ENCODE measurements at places on chromosomes 16 and 17.

- no peak for DNase-seq
Observed at GRCh38 chr16:4936181-4936990, 562 bp downstream of the PPL start.

GRCh38 chr16:27217256-27217655 is 13.9 kb downstream of the KDM8 start:
- DNase-seq, result no peak

- DNase-seq, result no peak
Observed at GRCh38 chr16:86653285-86654006, 75.1 kb downstream of the FOXL1 start.

- peak; percentile 21 for DNase-seq
Observed at GRCh38 chr16:12459391-12460063, 344.2 kb downstream of the CPPED1 start.

- no peak for DNase-seq
Observed at GRCh38 chr16:15611610-15612009, 31.3 kb downstream of the MARF1 start.

DNA sequence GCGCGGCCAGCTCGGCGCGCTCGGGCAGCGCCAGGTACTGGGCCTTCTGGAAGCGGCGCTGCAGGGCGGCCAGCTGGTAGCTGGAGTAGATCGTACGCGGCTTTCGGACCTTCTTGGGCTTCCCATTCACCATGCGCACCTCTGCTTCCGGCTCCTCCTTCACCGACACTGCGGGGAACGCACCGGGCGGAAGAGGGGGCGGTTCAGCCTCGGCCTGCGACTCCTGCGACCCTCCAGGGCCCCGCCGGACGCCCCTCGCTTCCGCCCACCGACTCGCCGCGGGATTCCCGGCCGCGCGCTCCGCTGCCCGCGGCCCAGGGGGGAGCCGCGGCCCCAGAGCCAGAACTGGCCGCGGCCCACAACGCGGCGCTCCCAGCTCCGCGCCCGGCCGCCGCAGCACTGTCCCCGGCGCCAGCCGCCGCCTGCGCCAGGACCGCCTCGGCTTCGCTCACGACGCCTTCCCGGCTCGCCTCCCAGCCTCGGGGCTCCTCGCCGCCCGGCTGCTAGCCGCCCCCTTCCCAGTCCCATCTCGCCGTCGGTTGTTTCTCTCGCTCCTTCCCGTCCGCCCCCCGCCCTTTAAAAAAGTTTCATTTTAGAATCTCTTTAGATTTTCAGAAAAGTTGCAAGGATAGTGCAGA is 1.5 kb downstream of the DLX3 start:
- DNase-seq, result no peak

DNA sequence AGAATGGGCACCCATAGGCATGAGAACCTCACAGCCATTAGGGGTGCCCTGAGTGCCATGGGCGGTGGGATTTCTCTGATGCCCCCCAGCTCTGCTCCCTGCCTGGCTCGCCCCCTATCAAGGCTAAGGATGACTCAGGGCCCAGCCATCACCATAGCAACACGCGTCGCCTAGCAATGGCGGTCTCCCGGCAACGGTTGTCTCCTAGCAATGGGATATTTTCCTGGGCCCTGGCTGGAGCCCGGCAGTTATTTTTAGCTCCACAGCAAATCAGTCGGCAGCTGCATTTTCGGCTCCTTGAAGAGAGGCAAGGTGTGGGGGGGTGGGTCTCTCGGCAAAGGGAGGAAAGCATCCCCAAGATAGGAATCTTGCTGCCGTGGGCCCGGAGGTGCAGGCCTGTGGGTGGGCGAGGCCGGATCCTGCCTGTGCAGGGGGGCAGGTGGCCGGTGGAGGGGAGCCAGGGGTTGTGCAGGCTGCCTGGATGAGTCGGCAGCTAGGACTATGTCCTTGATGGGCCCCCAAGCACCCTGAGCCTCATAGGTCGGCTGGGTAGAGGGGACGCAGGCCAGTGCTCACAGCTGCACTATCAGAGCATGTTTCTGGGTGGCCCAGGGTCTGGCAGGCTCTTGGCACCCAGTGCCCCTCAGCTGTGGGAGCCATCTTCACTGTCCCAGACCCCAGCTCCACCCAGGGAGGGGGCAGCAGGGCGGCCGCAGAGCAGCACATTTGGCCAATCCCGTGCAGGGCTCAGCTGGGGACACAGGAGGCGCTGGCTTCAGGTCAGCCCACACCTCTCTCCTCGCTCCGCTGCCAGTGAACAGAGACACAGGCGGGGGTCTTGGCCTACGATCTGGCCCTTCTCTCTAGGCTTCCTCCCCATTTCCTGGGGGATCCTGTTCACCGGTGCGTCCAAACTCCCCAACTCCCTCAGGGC is 4.2 kb upstream of the FBXL16 start:
- DNase-seq, result no peak

DNA sequence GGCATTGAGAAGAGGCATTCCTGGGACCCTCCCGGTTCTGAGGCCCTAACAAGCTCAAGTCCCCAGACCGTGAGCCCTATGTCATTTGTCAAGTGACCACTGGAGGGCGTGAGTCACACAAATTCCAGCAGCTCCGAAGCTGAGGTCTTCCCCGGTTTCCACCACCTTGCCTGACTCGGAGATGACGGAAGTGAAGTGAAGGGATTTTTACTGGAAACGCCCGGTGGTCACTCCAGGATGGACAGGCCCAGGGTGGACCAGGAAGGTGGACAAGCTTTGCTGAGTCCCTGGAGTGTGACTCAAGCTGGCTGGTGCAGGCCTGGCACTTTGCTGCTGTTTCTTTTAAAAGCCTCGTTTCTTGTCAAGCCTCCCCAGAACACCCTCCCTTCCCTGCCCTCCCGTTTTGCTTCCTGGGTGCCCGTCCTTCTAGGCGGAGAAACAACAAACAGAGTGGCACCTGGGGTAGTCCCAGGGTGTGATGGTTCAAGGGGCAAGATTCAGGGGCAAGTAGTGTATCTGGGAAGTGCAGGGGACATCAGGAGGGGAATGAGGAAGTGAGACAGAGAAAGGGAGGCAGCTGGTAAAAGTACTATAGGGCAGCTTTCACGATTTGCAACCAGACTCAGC is 5.3 kb upstream of the NOS2 start:
- peak; percentile 84 for DNase-seq

- DNase-seq, result no peak
Observed at GRCh38 chr16:49817754-49818507, 38.0 kb downstream of the ZNF423 start.

DNA sequence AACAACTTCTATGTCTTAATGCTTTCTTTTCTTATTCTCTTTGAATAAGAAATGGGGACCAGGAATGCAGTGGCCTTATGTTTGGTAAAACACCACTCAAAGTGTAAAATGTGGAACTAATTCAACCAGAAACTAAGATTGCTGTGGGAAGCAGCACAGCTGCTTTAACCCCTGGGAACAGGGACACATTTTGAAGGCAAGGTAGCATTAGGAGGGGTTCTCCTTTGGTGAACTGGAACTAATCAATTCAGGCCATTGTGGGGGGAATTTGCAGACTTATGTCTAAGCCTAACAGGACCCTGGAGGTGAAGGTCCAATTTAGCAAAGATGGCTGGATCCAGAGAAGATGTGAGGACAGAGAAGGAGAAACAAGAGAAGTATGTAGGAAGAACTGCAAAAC is 256.1 kb downstream of the ZFHX3 start:
- DNase-seq, result no peak

DNA sequence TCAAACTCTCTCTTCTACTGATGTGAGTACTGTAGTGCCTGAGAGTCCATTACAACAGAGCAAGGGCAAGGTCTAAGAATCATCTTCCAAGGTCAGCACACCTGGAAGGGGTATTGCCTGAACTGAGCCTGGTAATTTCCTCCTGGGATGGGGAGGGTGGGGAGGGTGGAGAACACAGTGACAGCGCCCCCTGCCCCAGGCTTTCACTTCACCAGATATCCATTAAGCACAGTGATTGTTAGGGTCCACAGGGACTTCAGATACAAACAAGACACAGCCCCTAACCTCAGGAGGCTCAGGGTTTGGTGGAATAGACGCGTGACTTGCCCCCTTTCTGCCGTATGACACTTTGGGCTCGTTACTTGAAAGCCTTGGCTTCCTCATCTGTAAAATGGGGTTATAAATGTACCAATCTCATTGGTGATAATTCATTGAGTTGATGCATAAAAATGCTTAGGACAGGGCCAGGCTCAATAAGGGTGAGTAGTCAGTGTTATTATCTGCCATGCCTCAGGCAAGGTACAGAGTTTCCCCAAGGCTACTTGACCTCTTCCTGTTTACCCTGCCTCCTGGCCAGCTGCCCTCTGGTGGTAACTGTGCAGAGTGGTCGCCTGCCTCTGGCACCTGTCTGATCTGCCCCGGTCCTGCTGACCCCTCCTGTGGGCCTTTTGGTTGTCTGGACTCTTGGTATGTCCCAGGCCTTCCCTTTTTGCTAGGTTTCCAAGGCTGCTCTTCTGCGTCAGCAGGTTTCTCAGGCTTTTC is 13.1 kb upstream of the BRD7 start:
- DNase-seq, result no peak

- no peak for DNase-seq
Observed at GRCh38 chr17:3727041-3727440, 3.3 kb downstream of the HASPIN start.

GRCh38 chr17:56171186-56171959 is 18.1 kb downstream of the ANKFN1 start:
- DNase-seq, result no peak
